Activated CD8-positive, alpha-beta memory T cell treated with anti-CD3 and anti-CD28 coated beads for 1 hour (primary cell): ENCODE measurements at places on chromosomes 12 and 14.

DNA sequence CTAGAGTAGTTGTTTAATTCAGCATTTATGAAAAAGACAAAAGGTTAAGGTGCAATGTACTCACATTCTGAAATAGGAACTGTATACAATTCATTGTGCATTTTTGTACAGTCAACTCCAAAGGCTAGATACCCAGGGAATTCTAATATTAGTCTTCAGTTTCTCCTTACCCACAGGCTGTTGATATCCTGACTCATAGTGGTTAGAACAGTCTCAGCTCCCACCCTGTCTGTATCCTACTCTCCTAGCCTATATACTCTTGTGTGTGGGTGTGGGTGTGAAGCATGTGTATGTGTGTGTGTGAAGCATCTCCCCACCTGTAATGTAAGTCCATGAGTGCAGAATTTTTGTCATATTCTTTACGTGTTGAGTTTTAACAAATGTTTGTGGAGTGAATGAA, 229.5 kb downstream of the NAV3 start:
- DNase-seq: no peak

- no peak for DNase-seq
Observed at GRCh38 chr12:116125956-116126566, 151.4 kb downstream of the MED13L start.

DNA sequence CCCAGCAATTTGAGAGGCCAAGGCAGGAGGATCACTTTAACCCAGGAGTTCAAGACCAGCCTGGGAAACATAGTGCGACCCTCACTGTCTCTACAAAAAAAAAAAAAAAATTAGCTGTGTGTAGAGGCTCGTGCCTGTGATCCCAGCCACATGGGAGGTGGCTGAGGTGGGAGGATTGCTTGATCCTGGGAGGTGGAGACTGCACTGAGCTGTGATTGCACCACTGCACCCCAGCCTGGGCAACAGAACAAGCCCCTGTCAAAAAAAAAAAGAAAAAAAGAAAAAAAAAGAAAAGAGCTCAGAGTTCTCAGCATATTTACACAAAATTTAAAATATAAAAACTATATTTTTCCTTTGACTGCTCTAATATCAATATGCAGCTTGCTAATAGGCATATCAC, 260.8 kb downstream of the SYT1 start:
- DNase-seq: no peak

DNA sequence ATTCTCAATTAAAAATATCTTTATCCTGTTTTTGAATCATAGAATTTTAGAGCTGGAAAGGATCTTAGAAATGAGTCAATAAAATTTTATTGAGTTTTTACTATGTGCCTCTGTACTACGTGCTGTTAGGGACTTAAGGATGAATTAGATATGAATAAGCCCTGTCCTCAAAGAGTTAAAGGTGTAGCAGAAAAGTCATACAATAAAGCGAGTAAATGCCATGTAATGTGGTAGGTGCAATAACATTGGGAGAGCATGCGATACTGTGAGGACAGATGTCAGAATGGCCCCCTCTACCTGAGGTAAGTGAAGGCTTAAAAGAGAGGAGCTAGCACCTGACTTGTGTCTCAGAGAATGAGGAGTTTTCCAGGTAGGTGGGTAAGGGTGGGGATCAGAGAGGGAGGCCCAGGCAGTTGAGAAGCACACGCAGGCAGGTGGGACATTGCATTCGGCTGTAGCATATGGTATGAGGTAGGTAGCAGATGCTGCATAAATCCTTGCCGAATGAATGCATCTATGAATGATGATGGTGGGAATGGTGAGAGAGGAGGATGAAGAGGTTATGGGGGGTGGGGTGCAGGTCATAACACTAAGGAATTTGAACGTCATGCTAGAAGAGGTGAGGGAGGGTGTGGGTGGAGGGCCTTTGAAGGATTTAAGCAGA, 35.4 kb upstream of the ATP23 start:
- DNase-seq: no peak

GRCh38 chr12:28844718-28845117, 304.4 kb upstream of the FAR2 start:
- no peak for DNase-seq

GRCh38 chr12:46439793-46440511, 67.4 kb upstream of the SLC38A2 start:
- DNase-seq: no peak

DNA sequence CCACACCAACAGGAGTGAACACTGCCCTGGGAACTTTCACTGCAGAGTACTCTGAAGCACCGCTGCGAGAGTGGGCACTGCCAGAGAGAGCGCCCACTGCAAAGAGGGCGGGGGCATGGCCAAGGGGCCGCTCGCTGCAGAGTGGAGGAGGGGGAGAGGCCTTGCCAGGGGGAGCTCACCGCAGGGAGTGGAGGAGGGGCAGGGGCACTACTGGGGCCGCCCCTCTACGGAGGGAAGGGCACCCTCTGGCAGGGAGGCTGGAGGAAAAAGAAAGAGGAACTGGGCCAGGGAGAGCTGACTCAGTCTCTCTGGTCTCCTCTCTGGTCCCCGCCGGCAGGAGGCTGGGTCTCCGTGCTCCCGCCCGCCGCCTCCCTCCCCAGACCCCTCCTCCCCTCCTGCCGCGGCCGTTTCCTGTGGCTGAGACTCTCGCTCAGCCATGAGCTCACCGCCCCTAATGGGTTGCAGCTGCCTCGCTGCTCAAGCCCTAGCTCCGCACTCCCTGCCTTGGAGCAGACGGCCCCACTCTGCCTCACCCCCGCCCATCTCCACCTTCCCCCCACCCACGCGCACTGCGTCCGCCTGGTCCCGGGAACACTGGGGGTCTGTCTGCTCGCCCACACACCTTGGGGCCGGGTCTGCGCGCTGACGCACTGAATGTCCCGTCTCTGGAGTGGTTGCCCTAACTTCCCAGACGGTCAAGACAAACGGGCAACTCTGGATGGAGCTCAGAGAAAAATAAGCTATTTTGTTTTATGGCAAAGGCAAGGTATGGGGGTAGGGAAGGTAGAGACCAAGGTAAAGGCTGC, 1.3 kb downstream of the ARHGEF40 start:
- no peak for DNase-seq

DNA sequence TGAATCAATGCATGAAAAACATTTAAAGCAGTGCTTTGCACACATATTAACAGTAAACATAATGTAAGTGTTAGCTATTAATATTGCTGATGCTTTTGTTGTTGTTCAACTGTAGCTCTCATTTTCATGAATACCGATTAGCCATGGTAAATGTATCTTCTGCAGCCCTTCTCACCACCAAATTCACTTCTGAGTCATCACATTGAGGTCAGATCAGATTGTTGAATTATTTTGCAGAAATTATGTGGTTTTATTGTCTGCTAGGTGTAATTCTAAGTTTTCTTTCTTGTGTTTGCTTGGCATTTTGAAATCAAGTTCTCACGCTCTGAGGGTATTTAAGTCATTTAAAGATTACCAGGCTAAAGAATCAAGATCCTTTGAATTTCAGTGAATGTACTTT, 74.6 kb downstream of the AKAP6 start:
- no peak for DNase-seq

- no peak for DNase-seq
Observed at GRCh38 chr14:58200480-58200841, 512 bp downstream of the ACTR10 start.

DNA sequence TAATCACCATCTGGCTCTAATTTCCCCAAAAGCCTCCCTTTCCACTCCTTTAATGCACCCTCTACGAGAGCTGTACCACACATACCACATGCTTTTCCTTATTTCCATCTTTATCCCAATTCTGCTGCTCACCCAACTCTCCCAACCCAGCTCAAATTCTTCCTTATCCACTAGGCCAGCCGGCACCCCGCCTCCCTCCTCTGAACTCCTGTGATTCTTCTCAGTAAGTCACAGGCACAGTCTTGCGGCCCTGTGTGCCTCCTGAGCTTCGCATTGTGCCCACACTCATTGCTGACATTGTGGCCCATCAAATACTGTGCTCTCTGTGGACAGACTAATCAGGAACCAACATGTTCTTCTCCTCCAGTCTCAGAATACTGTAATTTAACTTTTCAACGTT, 45.4 kb downstream of the APPL2 start:
- no peak for DNase-seq

GRCh38 chr12:29709054-29709453, 74.7 kb downstream of the TMTC1 start:
- no peak for DNase-seq

DNA sequence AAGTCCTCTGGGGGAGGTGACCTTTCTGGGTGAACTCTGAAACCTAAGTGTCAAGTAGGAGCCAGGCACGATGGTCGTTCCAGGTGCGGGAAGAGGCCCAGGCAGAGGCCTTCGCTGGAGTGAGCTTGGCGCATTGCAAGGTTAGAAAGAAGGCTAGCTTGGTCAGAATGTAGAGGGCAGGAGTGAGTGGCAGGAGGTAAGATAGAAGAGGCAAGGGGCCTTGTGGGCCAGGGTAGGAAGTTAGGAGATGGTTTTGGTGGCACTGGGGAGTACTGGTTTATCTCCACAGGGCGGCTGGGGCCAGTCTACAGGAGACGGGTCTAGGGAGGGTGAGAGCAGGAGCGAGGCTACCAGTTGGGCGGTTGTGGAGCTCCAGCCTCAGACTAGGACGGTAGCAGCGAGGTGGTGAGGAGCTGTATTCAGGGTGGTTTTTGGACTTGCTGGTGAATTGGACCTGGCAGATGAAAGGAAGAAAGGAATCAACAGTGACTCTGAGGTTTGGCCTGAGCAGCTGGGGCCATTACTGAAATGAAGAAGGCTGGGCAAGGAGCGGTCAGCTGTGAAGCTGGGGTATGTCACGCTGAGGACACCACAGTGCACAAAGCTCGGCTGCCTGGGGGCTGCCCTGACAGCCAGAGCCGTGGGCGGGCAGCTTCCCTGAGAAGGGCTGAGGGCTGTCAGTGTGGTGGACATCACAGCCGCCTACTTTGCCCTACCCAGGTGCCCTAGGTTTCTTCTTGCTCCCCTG, 9.0 kb downstream of the MLXIP start:
- no peak for DNase-seq

GRCh38 chr12:25825446-25825845, 133.0 kb upstream of the RASSF8 start:
- DNase-seq: no peak

- DNase-seq: no peak
Observed at GRCh38 chr12:82593143-82593542, 93.6 kb upstream of the TMTC2 start.

DNA sequence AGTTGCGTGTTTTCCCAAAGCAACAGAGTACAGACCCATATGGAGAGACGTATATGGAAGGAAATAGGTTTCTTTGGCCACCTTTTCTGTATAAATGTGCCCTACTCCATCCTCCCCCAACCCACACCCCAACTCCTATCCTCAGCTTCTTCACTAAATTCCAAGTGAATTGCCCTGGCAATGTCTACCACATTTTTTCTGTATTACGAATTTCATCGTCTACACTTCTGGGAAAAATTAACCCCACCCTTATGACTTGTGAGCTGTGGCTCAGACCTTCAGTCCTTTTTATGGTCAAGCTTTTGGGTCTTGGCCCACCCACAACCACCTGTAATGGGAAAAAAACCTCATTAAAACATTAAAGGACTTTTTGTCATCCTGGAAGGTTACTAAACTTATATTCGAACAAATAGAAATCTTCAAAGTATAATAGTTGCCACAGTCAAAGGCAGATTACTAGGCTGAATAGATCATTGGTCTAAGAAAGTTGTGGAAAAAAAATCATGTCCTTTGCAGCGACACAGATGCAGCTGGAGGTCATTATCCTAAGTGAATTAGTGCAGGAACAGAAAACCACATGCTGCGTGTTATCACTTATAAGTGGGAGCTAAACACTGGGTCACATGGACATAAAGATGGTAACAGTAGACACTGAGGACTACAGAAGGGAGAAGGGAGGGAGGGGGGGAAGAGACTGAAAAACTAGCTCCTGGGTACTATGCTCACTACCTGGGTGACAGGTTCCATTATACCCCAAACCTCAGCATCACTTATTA, 15.7 kb upstream of the NFKBIA start:
- DNase-seq: no peak

GRCh38 chr12:102891756-102892155, 25.3 kb downstream of the PAH start:
- no peak for DNase-seq

- DNase-seq: no peak
Observed at GRCh38 chr12:121033625-121034349, 5.3 kb downstream of the OASL start.

DNA sequence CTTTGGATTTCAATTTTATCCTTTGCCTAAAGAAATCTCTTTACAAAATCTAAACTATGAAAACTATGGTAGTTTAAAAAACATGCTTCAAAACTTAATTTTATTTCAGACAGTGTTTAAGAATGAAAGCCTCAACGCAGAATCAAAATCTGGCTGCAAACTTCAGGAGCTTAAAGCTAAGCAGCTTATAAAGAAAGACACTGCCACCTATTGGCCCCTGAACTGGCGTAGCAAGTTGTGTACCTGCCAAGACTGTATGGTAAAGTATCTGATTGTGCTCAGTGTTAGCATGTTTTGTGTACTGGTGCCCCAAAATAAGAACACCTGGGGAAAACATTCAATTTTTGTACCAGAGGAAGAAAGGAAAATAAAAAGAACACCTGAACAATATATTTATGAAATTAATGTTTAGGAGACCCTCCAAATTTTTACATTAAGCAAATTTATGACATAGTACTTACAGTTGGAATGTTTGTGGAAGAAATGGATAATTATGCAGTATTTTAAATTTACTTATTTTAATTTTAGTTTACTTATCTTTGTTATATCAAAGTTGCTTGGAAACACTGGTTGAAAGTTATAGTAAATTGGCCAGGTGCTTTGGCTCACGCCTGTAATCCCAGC, 12.2 kb downstream of the UBR7 start:
- DNase-seq: peak; percentile 10

GRCh38 chr14:100669011-100669412, 57.7 kb upstream of the DLK1 start:
- no peak for DNase-seq

DNA sequence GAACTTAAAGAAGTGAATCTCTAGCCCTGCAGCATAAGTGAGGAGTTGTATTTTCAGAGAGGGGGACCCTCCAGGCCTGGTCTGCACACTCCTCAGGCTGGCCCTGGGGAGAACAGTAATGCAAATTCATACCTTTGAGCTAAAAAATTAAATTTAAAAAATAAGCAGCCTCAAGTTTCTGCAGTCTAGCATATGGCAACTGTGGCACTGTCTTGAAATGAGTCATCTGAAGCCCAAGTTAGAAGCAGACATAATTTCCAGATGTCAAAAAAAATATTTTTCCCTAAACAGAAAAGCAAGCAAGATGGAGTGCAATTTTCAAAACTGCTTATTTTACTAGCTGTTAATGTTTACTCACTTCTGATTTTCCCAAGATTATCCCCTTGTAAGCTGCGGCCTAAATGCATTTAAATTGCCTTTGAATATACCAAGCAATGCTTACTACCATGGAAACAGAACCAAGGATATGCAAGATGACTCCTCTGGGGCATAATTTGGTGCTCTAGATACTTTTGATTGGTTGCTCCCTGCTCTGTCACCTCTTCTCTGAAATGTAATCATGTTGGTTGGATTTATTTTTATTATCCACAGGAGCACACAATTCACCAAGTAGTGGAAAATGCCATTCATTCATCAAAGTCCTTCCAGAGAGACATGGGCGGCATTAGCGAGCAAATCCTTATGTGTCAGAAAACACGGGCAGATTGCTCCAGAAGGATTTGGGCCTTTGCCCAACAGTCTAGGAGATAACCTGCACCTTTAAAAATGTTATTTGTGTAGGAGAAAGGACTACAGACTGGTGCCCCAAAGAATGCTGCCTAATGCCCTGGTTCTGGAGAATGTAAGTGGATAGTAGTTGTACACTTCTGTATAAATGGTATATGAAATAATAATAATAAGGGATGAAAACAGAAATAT, 25.0 kb upstream of the DHRS7 start:
- no peak for DNase-seq

GRCh38 chr14:56580221-56580711, 668 bp downstream of the TMEM260 start:
- no peak for DNase-seq

- DNase-seq: no peak
Observed at GRCh38 chr12:52417740-52418139, 11.6 kb upstream of the KRT82 start.
